Fibroblast of pulmonary artery (primary cell): ENCODE measurements at places on chromosomes 4 and X.

- no peak for DNase-seq
These were observed 71.4 kb downstream of the TSC22D3 start for GRCh38 chrX:107704181-107704580.

- no peak for DNase-seq
These were observed 73.2 kb downstream of the HAUS3 start for GRCh38 chr4:2168469-2169319.

DNA sequence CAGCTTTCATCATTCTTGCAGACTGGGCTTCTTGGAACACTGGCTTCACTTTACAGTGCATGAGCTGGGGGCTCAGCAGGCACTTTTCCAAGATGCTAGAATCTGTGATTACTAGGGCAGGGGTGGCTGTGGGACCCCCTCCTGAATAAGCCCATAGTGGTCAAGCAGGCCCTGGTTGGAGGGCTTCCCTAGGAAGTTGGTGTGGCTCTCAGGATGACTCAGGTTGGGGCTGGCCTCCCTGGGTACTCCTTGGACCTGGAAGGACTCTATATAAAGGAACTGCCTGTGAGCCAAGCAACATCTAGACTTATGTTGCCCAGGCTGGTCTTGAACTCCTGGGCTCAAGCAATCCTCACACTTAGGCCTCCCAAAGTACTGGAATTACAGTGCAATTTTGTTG, 88.3 kb upstream of the HELT start:
- no peak for DNase-seq

DNA sequence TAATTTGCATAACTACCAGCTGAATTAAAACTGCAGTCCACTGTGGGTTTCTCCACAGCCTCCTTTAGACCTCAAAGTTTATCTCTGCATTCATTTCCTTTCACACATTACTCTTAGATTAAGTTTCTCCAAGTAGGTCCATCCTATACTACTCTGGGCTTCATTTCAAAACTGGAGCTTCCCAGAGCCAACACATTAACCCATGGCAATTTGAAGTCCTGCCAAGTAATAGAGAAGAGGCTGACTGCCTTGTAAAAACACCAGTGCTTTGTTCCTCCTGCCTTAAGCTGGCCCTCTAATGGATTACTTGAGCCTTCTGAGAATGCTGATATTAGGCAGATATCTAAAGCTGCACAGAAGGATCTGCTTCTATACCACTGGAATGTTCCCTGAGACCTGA, 997.2 kb upstream of the SLIT2 start:
- DNase-seq: peak; percentile 55

DNA sequence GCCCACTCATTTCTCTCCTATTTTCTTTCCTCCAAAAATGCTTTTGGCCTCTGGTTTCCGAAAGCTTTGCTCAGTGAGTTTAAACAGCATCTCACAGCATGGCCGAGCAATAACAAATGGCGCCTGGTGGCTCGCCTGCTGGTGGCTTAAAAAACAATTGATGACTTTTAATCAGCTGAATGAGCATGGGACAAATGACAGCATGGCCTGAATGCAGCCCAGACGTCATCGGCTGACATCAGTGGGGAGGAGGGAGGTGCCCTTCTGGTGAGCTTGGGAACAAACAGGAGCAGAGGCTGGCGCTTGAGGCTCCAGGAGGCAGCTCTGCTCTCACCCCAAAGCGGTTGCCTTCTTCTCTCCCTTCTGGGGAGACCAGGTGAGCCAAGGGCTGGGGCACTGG, 286.4 kb downstream of the BCOR start:
- DNase-seq: no peak

DNA sequence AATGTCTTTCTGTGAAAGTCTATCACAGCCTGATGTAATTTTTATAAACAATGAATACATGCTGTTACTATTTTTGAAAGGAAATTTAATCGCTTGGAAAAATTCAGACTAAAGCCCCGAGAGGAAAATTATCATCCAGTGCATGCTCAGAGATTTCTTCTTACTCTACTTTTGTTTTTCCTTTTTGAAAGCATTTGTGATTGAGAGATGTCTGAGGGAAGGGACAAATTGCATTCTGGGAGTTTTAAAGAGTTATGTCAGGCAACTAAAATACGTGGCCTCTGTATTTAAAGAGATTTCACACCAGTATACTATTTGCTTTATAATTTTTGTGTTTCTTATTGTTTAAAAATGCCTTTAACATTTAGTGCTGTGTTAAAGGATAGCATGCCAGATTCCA, 1.4 kb upstream of the ZFX start:
- DNase-seq: no peak

GRCh38 chr4:102794999-102795398, 32.4 kb downstream of the UBE2D3 start:
- no peak for DNase-seq

DNA sequence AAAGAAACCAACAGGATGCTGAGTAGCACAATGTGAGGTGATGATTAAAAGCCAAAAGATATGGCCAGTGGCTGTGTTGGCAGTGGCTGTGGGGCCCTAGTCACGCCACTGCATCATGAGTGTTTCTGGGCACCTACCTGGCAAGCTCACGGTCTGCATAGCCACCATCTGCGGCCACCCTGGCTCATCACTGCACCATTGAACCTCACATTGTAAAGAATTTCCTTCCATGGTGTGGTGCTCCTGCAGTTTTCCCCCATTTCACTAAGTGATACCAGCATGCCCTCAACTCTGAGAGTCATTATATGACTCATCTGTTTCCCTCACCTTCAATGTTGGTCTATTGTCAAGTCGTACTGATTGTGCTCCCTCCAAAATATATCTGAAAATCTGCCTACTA, 45.5 kb upstream of the CLNK start:
- DNase-seq: no peak

DNA sequence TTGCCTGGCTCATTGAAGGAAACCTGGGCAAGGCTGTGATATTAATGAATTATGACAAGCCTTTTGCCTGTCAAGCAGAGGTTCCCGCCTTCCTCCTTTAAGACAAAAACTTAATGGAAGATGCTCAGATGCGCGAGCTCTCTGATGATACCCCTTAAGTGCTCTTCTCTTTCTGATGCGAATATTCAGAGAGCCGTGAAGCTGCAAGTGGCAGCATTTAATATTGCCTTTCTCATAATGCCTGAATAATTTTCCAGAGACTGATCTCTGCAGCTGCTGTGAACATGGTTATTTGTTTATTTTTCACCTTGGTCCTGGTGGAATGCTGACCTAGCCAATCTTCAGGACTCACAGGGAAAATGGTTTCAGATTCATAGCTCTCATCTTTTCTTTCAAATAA, 251.8 kb downstream of the TENM3 start:
- DNase-seq: no peak

DNA sequence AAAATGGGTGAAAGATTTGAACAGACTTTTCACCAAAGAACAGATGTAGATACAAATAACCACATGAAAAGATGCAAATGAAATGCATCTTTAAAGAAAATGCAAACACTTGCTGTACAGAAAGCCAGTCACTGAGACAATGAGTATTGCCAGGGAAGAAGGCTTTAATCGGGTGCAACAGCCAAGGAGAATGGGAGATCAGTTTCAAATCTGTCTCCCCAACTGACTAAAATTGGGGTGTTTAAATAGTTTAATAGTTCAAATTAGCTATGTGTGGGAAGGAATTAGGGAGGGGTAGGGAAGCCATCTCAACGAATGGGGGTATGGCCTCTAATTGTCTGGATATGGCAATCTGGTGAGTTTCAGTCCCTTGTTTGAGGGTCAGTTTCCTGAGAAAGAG, 295.4 kb downstream of the PTTG2 start:
- DNase-seq: no peak

- no peak for DNase-seq
These were observed 519.8 kb downstream of the TRIML1 start for GRCh38 chr4:188658958-188659522.

DNA sequence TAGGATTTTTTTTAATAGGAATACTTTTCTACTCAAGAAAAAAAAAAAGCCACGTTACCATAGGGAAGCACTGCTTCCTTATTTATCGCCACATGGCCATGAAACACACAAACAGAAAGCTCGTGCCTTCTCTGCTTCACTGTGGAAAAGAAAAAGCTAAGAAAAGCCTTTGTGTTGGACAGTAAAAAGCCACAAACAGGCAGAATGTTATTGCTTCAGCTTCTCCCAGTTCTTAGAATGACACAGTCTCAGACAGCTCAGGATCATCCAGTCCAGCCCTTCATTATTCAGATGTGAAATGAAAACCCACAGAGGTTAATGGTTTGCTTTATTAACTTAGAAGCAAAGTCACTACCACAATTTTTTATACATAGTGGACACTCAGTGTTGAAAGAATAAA, 181.6 kb upstream of the NOCT start:
- no peak for DNase-seq

- peak; percentile 45 for DNase-seq
These were observed 2.4 kb upstream of the RAB40AL start for GRCh38 chrX:102934624-102935023.

DNA sequence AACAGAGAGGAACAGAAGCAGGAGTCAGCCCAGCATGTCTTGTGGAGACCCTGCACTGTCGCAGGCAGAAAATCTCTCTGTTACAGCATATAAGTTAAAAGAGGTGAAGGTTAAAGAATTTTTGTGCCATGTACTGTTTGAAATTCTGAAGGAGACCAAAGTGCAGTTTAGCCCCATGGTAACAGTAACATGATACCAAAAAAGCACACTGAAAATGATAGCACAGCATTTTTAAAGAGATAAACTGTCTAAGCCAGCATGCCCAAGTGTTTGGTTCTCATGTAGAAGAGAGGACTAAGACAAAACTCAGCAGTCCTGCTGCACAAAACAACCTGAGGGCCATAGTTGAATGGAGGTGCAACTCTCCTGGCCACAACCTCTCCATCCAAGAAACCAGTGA, 41.9 kb upstream of the PARM1 start:
- no peak for DNase-seq

GRCh38 chrX:99901091-99901490, 509.0 kb downstream of the PCDH19 start:
- DNase-seq: no peak

GRCh38 chr4:5845035-5845905, 47.6 kb downstream of the CRMP1 start:
- no peak for DNase-seq

GRCh38 chr4:169766741-169767140, 9.0 kb upstream of the HPF1 start:
- DNase-seq: no peak

GRCh38 chr4:75248770-75249407, 265.3 kb downstream of the RCHY1 start:
- DNase-seq: peak; percentile 6

DNA sequence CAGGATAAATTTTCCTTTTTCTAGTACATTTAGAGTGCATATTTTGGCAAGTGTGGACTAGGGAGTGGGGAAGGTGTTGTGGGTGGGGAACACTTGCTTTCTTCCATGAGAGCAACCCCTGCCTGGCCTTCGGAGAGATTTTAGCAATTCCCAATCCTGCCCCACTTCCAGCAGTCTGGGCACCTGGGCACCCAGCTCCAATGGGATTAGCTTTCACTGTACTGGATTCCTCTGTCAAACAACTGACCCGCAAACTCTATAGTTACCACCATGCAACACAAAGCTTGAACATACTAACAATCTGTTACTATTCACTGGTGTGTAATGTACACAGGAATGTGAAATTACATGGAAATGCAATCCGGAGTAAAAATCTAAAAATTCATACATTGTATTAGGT, 50.3 kb downstream of the SH3RF1 start:
- no peak for DNase-seq

- no peak for DNase-seq
These were observed 315.7 kb downstream of the FBXW7 start for GRCh38 chr4:152220201-152220666.

- DNase-seq: peak; percentile 66
These were observed 116.3 kb downstream of the HS3ST1 start for GRCh38 chr4:11312389-11312788.

DNA sequence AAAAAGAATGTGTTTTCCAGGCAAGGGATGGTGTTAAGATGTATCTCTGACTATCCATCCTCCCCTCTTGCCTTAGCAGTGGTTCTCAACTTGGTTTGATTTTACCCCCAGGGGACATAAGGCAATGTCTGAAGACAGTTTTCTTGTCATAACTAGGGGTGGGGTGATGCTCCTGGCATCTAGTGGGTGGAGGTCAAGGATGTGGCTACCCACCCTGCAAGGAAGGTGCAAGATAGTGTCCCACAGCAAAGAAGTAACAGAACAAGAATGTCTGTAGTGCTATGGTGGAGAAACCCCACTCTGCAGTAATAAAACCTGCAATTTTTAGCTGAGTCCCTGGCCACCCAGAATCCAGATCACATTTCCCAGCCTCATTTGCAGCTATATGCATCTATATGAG, 81.2 kb upstream of the TBL1X start:
- no peak for DNase-seq

DNA sequence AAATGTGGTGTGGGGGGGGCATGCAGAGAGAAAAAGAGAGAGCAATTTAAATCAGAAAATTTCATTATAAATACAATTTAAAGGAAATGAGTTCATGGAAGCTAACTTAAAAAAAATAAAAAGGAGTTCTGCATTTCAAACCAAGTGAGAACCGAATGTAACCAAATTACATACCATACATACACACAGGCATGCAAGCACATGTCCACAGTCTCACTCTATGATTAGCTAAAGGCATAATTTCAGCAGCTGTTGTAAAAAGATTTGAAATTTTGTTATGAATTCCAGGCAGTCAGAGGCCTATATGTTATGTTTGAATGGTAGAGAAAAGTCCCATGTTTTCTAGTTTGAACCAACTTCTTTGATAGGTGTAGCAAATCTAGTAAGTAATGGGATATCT, 611.6 kb upstream of the ADGRL3 start:
- DNase-seq: no peak
